ENCODE measurements at places on chromosomes 1 and 21.

GRCh38 chr1:21734526-21734925 lies 48.4 kb downstream of the USP48 start:
- DNase-seq: no peak

DNA sequence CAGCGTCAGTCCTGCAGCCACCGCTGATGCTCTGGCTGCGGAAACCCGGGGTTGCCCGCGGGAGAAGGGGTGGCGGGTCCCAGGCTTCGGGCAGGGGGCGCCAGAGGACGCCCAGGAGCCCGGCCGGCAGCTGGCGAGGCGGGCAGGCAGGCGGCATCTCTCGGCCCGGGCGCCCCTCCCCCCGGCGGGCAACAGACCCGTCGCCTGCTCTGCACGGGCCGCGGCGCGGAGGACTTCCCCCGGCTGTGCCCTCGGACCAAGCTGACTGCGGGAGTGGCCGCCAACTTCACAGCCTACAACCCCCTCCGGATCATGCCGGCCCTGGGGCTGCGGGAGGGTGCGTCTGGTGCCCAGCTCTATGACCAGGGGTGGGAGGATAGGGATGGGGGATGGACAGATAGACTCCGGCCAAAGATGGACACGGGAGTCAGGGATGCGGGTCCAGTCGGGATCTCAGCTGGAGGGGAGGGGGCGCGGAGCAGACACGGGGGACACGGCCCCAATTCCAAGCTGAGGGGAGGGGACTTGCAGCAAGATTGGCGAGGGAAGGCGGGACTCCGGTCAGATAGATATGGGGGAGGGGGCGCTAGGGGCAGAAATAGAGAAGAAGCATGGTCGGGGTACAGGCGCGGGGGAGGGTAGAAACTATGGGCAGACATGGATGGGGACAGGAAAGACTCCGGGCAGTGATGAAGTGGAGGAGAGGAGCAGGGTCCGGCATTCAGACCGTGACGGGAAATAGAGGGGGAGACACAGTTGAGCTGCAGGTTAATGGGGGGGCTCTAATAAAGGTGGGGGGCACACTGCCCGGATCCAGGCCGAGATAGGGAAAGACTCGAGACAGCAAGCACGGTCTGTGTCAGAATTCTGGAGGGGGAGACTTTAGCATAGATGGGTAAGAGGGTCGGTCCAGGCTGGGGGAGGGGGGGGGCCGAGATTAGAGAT lies 1.1 kb downstream of the ADGRB2 start:
- DNase-seq: peak; percentile 60

- DNase-seq: peak; percentile 44
Observed at GRCh38 chr1:181479137-181479745, 4.1 kb upstream of the CACNA1E start.

DNA sequence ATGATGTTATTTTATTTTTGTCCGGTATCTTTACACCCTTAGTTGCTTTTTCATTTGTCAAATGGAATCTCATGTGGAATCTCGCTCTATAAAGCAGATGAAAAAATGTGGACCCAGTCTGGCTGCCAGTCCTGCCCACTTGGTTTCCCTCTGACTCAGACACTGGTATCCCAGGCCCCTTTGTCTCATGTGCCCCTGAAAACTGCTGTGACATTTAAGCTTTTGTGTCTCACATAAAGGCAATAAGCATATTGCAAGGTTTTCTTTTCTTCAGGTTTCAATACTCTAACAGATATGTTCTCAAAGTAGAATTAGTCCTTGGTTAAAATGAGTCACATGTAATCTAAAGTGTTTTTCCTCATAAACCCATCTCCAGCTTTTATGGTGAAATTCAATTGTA lies 183.3 kb downstream of the ST6GALNAC3 start:
- no peak for DNase-seq

GRCh38 chr1:43947874-43948437 lies 1.2 kb downstream of the IPO13 start:
- no peak for DNase-seq
